Body of pancreas (tissue), 4 donors: ENCODE measurements at places on chromosomes 12 and 14.
A peak's percentile ranks its signal among the peaks of the same experiment; 100 is the strongest.

- no peak for DNase-seq
These were observed 47.9 kb downstream of the RPH3A start for GRCh38 chr12:112839386-112839972.

DNA sequence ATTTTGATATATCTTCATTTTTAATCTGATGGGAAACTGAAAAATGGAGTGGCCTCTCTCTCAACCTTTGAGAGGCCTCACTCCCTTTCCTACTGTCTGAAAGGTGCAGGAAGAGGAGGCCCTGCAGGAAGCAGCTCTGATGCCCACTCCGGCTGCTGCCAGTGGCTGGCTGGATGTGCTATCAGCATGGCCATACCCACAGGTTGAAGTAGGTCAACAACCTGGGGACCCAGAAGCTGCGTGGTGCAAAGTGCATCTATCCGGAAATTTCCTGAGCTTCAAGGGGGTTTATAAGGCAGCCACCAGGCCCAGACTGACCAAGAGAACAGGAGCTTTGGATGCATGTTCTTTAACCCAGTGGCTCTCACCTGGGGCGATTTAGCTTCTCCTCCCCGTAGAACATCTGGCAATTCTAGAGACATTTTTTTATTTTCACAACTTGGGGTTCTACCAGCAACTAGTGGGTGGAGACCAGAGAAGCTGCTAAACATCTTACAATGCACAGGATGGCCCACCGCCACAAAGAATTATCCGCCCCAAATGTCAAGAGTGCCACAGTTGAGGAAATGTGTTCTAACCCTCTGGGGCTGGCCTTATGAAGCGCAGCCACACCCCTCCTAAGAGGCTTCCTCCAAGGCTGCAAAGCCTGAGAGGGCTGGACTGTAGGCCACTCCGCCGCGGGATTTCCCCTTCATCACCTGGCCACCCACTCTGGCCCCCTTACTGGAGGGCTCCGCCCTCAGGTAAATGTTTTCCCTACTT lies 8.2 kb upstream of the BATF start:
- DNase-seq = no peak

- no peak for DNase-seq
These were observed 350.1 kb downstream of the CCDC91 start for GRCh38 chr12:28540324-28540714.

DNA sequence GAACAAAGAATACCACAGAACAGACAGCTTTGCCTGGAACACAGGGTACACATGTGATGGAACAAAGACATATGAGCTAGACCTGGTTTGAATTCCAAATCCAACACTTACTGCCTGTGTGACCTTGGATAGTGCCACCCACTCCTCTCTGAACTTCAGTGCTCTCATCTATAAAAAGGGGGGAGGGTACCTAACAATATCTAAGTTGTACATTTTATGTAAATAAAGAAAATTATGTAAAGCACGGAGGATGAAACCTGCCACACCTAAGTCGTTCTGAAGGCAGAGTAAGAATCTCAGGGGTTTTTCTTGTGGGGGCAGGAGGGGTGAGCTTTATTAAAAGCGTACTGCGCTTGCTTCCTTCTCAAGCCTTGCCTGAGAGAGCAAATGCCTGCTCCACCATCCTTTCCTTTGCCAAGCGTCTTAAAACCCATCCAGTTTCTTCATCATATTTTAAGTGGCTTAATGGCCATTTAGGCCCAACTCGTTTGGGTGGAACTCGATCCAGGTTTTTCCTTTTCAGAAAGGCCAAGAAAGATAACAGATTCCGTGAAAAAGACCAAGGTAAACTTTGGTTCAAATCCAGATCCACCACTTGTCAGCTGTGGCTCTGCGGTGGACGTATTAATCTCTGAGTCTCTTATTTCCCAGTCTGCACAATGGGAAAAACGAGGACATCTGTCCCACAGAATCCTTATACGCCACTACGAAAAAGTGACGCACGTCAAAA lies 946 bp downstream of the DDX24 start:
- DNase-seq = peak; percentile 60

DNA sequence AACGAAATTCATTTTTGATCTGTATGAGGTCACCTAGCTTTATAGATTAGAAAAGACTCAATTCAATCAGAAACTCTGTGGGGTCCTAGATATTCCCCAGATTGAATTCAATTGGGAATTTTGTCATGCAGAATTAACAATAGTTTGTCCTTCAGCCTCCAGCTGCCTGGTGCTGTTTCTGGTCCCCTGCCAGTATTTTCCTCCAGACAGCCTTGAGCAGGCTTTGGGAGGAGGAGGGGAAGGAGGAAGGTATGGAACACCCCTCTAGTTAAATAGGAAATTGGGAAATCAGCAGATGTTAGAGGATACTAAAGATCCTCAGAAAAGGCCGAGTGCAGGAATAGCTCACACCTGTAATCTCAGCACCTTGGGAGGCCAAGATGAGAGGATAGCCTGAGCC lies 10.6 kb downstream of the GRIP1 start:
- DNase-seq = peak; percentile 57

DNA sequence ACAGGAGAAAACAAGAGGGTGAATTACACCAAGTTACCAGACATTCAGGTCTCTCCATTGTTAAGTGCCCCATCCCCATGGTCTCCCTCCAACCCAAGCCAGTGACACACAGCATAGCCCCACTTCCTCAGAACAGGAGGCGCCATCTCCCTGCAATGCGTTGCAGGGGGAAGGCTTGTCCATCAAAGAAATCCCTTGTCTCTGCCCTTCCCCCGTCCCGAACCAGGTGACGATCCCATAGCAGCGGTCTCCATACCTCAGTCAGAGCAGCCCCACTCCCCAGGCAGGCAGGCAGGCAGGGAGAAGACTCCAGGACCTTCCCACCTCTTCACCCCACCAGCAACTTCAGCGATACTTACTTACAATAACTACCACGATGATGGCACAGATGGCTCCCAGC lies 5.9 kb downstream of the VAMP1 start:
- DNase-seq = no peak

GRCh38 chr14:76274324-76274723 lies 101.6 kb upstream of the ESRRB start:
- DNase-seq = no peak

- peak; percentile 94 for DNase-seq
These were observed at the start of gene MRPS35 for GRCh38 chr12:27710592-27711316. TSS of gene MRPS35 (plus strand) at chr12:27710832. CDS start at chr12:27710844, 12 bp downstream.

DNA sequence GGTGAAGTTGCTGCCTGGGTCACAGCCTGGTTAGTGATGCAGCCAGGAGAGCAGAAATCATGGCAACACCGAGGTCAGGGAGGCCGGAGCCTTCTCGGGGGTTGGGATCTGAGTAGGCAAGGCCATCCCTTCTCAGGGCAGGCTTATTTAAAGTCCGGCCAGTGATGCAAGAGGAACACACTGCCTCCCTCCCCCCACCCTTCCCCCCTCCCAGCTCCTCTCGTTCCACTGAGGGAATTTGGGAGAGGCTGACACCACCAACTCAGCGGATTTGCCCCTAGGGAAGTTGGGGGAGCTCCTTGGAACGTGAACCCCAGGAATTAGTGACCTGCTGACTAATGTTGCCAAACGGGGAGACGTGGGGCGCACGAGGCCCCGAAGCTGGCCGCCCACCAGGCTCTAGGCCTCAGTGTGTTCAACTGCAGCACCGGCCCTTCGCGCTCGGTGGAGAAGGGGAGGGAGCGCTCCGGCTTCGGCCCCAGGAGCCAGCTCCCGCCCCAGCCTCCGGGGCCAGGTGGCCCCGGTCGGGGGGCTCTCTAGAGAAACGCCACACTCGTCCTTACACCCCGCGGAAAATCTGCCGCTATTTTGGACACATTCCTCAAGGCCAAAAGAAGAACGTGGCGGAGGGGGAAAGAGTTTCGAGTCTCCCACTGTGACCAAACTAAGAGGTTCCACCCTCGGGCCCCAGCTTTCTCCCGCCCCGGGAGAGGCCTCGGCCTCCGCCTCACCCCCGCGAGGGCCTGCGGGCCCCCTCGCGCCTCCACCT lies 1.6 kb downstream of the CTDSP2 start:
- DNase-seq = peak; percentile 77

GRCh38 chr12:125247477-125247876 lies 182.2 kb downstream of the AACS start:
- no peak for DNase-seq

GRCh38 chr12:12290206-12290605 lies 23.4 kb upstream of the LRP6 start:
- no peak for DNase-seq

DNA sequence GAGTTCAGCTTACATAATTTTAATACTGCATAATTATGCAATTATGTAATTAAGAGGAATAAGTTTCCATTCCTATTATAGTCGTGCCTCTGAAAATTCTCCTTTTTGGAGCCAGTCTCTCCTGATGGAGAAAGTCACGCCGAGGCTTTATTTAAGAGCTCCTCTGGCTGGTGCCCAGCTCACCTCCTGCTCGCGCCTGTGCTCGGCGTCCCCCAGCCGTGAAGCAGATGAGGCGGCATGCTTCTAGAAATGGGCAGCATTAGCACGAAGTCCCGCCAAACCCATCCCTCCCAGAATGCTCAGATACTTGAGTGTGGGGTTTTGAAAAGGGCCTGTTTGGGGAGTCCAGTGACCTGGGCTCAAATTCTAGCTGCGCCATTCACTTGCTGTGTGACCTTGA lies 153.0 kb downstream of the PHETA1 start:
- DNase-seq = no peak

GRCh38 chr12:114512351-114512750 lies 106.4 kb upstream of the TBX5 start:
- no peak for DNase-seq

DNA sequence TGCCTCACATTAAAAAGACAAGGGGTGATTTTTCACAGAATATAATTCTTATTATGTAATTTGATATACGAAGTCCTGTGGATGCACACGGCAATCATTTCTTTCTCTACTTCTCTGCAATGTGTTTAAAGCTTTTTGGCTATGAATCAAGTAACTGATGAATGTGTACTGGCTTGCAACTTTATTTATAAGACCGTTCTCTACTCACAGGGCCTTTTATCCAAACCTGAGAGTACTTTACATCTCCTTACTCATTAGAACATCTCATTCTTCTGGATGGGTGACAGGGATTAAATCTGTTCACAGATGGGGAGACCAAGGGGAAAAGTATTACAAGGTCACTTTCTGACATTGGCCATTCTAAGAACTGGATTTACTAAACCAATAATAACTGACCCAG lies 215.8 kb upstream of the DIO2 start:
- DNase-seq = no peak

- DNase-seq = no peak
These were observed 274.1 kb downstream of the ALG10 start for GRCh38 chr12:34296143-34297041.

- no peak for DNase-seq
These were observed 222.4 kb downstream of the GLT1D1 start for GRCh38 chr12:129075460-129076208.

- no peak for DNase-seq
These were observed 5.9 kb downstream of the VTI1B start for GRCh38 chr14:67668559-67668958.

GRCh38 chr12:46468160-46468559 lies 95.6 kb upstream of the SLC38A2 start:
- no peak for DNase-seq

DNA sequence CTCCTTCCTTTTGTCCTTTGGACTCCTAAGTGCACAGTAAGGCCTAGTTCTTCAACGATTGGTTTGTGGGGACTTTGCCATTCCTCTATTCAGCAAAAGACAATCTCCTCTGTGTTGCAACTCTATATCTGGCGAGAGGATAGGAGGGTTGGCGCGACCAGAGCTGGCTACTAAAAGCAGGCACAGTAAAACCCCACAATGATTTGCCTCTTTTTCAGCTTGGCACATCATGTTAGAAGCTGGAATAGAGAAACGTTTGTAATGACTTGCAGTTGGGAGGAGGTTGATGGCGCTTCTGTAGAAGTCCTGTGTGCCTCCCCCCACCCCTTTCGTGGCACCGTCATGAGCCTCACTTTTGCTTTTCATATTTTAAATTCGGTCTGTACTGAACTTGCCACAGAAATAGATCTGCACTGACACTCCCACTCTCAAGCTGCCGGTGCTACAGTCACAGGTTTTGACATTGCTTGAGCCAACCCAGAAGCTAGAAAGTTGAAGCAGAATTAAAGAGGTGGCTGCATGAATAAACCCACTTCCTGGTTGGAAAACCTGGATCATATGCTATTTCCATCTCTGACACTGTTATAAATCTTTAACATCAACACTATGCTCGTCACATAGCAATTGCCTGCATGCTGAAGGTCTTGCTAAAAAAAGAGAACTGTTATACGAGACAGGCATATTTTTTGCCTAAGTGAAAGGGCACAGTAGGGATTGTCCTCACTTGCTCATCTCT lies 315.3 kb upstream of the PRICKLE1 start:
- DNase-seq = no peak

- no peak for DNase-seq
These were observed 84.5 kb upstream of the AMN1 start for GRCh38 chr12:31813305-31813704.

DNA sequence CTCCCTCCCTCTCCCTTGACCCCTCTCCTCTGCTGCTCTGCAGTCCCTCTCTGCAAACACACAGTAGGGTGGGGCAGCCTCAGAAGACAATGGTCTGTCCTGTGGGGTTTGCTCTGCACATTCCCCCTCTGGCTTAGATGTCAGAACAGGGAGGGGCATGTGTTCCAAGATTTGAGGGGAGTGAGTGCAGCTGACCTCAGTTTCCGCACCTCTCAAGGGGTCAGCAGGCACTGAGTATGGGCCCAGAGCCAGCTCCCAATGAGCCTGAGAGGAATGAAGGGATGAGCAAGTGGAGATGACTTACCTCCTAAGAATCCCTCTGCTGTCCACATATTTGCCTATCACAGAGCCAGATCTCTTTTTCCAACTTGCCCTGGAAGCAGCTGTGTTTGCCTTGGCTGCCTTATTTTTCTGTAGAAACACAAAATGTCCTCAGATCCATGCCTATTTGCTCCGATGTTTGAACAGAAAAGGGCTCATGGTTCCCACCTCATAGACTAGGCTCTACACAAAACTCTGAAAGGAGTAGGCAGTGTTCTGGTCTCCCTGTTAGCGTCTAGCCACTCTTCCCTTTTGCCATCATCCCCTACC lies 111.4 kb downstream of the CRACR2A start:
- DNase-seq = no peak

- DNase-seq = peak; percentile 30
These were observed 379.6 kb downstream of the CCDC91 start for GRCh38 chr12:28569698-28570411.

DNA sequence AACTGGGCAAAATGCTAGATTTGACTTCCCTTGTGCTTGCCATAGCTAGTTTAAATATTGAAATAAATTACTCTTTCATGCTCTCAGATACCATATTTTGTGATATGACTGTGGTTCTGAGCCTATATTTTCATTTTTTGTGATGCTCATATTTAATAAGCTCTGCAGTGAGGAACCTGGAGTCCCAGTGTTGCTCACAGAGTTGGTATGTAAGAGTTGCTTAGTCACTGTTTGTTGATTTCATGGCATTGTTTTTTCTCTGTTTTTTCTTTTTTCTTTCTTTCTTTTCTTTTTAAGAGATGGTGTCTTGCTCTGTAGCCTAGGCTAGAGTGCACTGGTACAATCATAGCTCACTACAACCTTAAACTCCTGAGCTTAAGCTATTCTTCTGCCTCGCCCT lies 750.5 kb upstream of the TMEM132C start:
- no peak for DNase-seq

DNA sequence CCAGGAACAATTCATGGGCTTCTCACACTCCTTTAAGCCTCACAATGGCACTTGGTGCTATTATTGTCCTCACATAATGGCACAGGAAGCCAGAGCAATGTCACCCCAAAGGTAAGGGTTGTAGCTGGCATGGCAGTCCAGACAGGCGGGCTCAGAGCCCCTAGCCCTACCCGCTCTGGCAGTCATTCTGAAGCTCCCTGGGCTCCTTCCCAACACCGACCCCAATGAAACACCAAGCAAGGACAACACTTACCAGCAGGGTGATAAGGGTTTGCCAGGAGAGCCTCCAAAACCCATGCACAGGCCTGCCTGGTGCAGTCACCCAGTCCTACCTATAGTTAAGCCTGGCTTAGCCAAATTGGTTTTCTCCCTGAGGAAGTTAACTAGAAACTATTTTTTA lies 30.8 kb downstream of the MAX start:
- no peak for DNase-seq
